ENCODE measurements at places on chromosomes 5 and 9.

- DNase-seq, result no peak
These were observed 40.3 kb downstream of the UBE2D2 start for GRCh38 chr5:139601429-139601828.

- DNase-seq, result no peak
These were observed 49.4 kb upstream of the DHFR start for GRCh38 chr5:80704221-80704620.

- DNase-seq, result no peak
These were observed 2.2 kb upstream of the SLIT3 start for GRCh38 chr5:169303119-169303515.

- no peak for DNase-seq
These were observed 123.0 kb upstream of the CCNH start for GRCh38 chr5:87535706-87536105.

DNA sequence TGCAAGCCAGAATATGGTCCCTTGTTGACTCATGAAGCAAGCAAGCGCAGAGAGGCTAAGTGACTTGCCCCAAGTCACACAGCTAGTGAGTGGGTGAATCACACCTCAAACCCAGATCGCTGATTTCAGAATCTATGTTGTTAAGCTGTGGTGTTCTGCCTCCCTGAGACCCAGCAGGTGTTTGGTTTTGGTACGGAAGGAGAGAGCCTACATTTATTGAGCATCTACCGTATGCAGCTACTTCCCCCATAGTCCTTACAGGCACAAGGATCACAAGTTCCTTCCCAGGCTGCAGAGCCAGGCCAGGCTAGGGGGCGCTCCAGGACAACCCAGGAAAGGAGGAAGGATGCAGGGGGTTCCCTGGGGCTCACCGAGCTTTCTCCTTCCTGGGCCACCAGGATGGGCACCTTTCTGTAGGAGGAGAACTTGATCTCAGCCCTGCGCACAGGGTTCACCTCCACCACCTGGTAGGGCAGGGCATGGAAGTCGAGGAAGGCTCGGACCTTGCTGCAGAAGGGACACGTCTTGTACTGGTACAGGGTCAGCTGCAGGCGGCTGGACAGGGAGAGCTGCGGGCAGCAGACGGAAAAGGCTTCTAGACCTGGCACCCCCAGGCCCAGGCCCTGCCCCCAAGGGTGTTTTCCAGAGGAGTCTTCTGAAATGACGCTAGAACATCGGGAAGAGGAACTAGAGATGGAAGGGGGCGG, 2.5 kb downstream of the PTGES2 start:
- peak; percentile 37 for DNase-seq

GRCh38 chr5:174045470-174046025, at the start of gene NSG2:
NSG2 (plus strand) TSS chr5:174045706; CDS start chr5:174046756, 1,050 bp downstream.
- DNase-seq, result peak; percentile 89

DNA sequence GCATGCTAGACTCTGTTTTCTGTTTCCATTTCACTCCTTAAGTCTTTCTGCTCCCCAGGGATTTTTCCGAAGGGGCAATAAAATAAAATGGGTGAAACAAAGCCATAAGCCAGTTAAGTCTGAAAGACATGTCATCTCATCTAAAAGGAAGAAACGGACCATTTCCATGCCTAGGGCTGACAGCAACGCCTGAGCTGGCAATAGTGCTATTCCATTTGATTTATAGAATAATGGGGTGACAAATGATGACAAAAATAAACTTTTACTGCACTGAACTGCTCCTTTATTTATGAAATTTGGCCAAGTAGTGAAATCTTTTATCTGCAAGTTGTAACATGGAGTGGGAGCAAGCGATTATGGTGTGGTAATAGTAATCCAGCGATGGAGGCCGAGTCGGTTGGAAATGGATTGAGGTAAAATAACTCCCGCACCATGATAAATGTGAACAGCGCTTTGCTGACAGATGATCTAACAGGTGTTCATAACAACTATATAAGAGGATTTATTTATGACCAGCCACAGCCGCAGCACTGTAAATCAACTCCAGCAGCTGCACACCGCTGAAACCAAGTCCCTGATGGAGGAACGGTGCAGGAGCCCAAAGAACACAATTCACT, 219.8 kb upstream of the TBCA start:
- DNase-seq, result no peak

- DNase-seq, result no peak
These were observed 245.4 kb upstream of the NREP start for GRCh38 chr5:112002376-112002775.

GRCh38 chr5:153212471-153212870, 278.0 kb upstream of the GRIA1 start:
- no peak for DNase-seq

DNA sequence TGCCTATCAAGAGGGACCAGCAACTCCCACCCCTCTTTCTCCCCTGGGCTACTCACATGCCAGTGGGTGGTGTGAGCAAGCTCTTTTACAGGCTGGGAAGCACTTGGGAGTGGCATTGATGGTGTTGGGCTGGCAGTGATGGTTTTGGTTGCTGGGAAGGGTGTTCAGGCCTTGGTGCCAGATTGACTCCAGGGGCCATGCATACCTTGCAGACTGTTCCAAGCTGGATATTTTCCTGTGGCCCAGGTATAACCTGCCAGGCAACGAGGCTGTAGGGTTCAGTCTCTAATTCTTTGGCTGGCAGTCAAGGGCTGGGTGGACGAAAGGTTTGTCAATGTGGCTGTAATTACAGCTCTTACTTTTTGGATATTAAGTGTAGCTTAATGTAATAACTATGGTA, 177.3 kb downstream of the MACROH2A1 start:
- DNase-seq, result no peak

- DNase-seq, result no peak
These were observed 460 bp upstream of the PBX3 start for GRCh38 chr9:125746774-125747052.

DNA sequence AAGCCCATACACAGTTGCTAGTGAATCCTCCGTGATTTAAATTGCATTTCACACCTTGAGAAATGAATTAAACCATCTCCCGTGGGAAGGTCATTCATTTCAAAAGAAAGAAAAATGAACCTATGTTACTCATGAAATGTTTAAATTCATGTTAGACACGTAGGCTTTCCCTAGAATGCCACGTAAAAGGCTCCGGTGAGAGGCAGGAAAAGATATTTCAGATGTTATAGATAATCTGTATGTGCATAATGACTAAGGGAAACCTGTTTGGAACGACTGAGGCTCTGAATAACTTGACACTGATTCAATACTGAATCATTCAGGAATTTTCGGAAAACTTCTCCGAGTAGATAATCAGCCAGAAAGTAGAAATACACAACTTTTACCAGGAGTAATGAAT, 134.3 kb upstream of the ICE1 start:
- DNase-seq, result no peak

- no peak for DNase-seq
These were observed 369.9 kb upstream of the FAM174A start for GRCh38 chr5:100165309-100165708.

- no peak for DNase-seq
These were observed 154.9 kb upstream of the VLDLR start for GRCh38 chr9:2466703-2467102.

DNA sequence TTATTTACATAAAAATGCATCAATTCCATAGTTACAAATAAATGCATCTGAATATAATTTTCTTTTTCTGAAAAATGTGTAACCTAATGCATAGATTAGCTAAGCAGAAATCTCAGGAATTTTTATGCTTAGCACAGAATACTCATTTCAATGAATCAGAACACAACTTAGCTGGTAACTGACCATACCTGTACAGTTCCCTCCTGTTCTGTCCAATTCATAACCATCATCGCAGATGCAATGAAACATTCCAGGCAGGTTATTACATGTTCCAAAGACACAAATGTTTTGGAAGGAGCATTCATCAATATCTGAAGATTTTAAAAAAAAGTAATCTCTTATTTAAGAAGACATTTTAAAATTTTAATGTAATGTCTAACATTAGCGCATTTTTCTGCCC, 219.4 kb downstream of the FBN2 start:
- no peak for DNase-seq

DNA sequence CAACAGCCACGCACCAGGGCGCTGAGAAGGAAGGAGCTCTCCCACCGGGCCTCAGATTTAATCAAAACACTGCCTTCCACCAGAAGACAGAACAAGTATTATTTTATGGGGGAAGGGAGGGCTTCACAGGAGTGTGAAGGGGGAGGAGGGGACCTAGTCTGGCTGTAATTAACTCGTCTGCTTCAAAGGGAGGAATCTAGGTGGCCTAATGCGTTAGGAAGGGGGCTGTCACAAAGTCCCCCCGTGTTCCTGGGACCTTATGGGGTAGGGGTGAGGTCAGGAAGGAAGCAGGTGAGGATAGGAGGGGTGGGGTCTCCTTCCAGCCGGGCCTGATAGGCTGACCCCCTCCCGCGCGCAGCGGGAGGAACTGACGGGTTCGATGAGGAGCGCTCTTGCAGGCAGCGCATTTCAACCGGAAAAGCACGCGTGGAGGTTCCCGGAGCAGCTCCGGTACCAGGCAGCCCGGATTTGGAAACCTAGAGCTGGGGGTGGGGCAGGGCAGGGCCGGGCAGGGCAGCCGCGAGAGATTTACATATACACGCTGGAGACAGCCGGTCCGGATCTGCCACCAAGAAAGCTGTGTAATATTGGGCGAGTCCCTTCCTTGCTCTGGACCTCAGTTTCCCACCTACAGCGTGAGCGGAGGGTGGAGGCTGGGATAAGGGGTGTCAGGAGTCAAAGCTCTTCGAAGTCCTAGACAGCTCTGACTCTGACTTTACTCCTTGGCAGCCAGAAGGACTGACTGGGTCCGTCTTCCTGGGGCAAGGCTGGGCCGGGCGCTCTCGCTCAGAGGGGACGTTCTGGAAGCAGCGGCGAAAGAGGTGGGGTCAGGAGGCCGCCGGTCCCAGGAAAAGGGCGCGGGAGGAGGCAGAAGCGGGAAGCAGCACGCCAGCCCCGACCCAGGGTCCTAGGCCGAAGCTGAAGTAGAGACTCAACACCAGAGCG, 1.8 kb downstream of the SHB start:
- DNase-seq, result no peak

DNA sequence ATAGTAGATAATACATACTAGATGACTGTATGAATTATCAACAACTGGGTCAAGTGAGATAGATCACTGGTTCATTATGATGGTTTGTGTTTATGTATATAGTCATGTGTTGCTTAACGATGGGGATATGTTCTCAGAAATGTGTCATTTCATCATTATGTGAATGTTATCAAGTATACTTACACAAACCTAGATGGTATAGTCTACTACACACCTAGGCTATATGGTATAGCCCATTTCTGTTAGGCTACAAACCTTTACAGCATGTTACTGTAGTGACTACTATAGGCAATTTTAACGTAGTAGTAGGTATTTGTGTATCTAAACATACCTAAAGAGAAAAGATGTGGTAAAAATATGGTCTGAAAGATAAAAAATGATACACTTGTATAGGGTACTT, 31.0 kb downstream of the TMEM38B start:
- no peak for DNase-seq

DNA sequence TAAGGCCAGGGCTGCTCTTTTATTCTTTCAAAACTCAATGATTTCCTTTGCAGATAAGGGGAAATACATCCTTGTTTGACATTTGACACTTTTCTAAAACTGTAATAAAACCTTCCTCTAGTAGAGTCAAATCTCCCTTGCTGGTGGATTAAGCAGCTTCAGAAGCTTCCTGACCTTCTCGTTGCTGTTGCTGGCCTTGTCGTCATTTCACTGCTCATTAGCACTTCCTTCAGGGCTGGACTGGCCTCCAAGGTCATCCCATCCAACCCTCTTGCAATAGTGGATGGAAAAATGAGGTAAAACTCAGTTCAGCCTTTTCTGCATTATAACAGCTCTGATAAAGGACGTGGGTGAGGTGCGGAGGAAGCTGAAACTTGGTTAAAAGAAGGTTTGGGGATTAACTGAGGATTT, 1.1 kb upstream of the ADAMTSL1 start:
- no peak for DNase-seq

GRCh38 chr9:31996331-31996730, 388.1 kb upstream of the ACO1 start:
- no peak for DNase-seq

DNA sequence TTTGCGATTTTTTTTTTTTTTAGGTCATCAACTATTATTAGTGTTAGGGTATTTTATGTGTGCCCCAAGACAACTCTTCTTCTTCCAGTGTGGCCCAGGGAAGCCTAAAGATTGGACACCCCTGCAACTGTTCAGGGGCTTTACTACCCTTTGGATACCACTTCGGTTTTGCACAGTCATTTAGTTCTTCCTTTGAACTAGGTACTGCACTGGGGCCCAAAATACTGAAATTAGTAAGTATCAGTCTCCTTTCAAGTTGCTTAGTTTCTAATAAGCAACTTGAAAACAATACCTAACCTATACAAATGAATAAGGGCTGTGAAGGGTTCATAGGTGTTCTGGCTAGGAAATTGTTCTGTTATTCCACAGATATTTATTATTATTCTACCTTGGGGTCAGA, 45.3 kb downstream of the CWC27 start:
- no peak for DNase-seq

DNA sequence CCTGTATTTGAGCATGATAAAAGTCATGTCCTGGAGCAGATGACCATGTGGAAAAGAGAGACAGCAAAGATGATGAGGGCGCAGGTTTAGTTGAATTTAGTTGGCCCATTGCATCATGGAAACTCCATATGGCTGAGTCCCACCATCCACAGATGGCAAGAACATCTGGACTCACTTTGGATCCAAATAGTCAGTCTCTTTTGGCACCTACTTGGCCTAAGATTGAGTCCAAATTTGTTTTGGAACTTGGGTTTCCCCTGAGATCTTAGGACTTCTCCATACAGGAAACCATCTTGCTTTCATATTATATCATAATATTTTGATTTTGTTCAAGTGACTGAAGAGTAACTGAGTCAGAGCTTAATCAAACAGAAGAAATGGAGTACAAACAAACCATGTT, 217.5 kb downstream of the DRD1 start:
- DNase-seq, result no peak

DNA sequence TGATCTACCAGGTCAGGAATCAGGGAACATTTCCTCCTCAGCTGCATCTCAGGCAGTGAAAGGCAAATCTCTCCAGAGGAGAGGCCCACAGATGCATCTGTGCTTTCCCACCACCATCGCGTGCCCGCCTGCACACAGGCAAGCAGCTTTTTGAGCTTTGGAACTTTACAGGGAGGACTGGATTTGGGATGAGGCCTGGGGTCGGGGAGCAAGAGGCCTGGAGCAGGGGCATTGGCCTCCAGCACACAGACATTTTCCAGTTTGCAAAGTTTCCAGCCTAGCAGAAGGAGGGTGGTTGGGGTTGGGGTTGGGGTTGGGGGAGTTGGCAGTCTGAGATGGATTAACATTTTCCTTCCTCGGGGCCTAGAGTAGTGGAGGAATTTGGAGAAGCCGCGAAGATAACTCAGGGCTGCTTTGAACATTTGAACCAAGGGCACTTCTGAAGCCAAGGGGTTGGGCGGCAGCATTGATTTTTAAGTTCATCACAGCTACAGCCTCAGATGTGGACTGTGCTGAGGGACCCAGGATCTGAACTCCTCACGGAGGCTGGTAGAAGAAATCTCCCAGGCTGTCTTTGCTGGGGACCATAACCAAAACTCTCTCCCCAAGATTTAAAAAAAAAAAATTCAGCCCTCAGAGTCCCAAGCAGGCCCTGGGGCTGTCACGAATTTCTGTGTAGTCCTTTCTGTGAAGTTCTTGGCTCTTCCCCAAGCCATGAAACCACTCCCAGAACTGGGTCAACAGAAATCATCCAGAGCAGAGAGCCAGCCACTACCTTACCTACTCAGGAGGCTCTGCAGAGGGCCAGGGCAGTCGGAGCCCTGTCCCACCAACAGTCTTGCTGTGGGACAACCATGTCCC, 25.6 kb downstream of the C5orf15 start:
- no peak for DNase-seq

GRCh38 chr5:132086277-132086794, 12.7 kb downstream of the CSF2 start:
- no peak for DNase-seq
